ENCODE measurements at places on chromosomes 11 and 22.

- DNase-seq = no peak
These were observed 471 bp upstream of the TMEM184B start for GRCh38 chr22:38273135-38273826.

DNA sequence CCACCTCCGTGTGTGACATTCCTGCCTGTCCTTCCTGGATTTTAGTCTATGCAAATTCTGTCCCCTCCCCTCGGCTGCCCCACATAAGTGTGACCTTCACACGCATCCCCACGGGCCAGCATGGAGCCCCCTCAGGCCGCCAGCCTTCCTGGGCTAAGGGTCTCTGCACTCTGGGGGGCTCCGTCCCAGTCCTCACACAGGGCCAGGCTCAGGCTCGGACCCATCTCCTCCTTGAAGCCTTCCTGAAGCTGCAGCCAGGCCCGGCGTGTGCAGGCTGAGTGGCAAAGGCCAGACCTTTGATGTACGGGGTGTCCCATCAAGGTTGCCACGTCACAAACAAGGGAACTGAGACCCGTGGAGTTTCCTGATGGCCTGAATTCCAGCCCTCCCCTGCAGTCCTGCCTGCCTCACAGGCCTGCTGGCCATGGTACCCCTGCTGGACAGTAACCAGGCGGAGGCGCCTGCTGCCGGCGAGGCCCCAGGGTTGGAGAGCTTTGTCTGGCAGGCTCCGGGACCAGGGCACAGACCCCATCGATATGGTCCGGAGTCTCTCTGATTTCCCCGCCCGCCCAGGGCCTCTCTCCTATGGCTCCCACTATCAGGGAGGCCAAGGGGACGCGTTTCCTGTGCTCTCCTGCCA is 791.7 kb downstream of the BRD1 start:
- no peak for DNase-seq

GRCh38 chr11:110090466-110091026 is 2.6 kb upstream of the ZC3H12C start:
- DNase-seq = no peak

- DNase-seq = no peak
These were observed 1.7 kb upstream of the ME3 start for GRCh38 chr11:86673872-86674750.

DNA sequence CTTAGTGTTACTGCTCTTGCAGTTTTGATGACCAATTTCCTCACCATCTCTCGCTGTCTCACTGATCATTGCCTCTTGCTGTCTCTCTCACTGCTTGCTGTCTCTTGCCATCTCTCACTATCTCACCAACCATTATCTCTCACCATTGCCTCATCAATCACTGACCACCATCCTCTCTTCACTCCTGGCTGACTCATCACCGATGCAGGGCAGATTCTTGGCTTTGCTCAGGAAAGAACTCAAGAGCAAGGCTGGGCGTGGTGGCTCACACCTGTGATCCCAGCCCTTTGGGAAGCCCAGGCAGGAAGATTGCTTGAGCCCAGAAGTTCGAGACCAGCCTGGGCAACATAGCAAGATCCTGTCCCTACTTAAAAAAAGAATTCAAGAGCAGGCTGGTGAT is 66.3 kb upstream of the SYN3 start:
- peak; percentile 11 for DNase-seq

DNA sequence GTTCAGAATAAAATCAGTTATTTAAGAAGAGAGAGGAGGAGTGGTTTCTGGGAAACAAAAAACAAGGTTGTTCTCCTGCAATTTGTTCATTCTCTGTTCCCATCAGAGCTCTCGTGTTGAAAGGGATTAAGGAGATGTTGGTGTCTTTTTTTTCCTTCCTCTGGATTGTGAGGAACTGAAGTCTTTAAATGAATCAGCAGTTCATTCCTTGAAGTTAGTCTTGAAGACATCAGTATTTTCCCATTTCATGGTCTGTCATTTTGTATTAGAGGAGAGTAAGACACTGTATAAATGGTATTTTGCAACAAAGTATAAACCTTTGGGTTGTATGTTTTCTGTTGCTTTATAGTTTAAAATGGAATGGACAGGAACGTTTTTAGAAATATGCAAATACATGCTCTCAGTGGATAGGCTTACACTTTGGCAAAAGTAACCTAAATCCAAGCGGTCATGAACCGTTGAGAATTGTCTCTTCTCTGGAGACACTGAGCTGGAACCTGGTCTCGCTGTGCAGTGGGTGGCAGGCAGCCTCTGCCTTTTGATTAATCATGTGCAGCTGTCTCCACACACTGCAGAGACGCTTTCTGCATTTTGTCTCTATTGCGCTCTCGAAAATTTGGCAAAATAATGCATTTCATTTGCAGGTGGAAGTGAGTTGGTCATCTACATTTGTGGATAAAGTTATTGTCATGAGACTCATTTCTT is 33.0 kb downstream of the SAMM50 start:
- no peak for DNase-seq

GRCh38 chr11:11909727-11910126 is 68.0 kb downstream of the USP47 start:
- no peak for DNase-seq

Measured in keratinocyte (primary cell).